CD4-positive, CD25-positive, alpha-beta regulatory T cell (primary cell): ENCODE measurements at places on chromosomes 6 and 20. TPM values are rescaled to one million over a fixed set of nuclear protein-coding genes. Genes with fewer than 3 reads are reported as not detected.

The VSX1 gene
- total RNA-seq: not detected

The FLOT1 gene
- total RNA-seq: 25.3 TPM

GRCh38 chr6:139577763-139578604, 203.5 kb upstream of the CITED2 start:
- no peak for DNase-seq

DNA sequence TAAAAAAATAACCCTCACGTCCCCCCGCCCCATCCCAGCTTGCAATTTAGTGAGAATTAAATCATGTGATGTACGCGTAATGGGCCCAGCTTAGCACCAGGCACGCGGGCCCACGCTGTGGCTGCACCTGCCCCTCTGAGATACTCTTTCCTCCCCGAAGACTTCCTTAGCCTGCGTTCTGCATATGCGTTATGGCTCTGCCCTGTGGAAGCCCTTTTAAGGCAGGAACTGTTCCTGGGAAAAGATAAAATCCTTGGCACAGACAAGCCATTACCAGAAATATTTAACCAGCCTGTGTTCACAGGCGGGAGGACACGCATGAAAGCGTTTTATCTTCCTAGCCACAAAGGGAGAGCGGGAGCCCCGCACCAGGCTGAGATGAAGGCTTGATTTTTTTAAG, 311.0 kb downstream of the LRFN2 start:
- DNase-seq: no peak

The SRC gene
- total RNA-seq: 5.5 TPM

The TUBB2B gene
- 0.91 TPM for total RNA-seq

DNA sequence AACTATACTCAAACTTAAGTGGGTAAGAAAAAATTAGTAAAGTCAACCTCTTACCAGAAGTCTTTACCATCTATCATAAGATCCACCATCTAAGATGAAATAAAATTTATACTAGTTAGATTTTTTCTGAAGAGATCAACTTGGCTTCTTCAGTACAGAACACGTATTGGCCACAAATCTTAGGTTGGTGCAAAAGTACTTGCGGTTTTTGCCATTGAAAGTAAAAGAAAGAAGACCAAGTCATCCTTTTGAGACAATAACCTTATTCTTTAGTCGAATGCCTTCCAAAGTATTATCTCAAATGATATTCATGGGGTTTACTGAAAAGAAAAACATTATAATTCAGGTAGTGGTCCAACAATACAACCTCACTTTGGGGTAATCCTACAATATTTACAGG, 292.6 kb upstream of the PTCHD4 start:
- DNase-seq: no peak

- DNase-seq: peak; percentile 18
Observed at GRCh38 chr6:50816115-50816675, 2.5 kb upstream of the TFAP2B start.

GRCh38 chr20:54631059-54631458, 155.7 kb downstream of the DOK5 start:
- no peak for DNase-seq

The SLC24A3 gene
- 0.25 TPM for total RNA-seq

DNA sequence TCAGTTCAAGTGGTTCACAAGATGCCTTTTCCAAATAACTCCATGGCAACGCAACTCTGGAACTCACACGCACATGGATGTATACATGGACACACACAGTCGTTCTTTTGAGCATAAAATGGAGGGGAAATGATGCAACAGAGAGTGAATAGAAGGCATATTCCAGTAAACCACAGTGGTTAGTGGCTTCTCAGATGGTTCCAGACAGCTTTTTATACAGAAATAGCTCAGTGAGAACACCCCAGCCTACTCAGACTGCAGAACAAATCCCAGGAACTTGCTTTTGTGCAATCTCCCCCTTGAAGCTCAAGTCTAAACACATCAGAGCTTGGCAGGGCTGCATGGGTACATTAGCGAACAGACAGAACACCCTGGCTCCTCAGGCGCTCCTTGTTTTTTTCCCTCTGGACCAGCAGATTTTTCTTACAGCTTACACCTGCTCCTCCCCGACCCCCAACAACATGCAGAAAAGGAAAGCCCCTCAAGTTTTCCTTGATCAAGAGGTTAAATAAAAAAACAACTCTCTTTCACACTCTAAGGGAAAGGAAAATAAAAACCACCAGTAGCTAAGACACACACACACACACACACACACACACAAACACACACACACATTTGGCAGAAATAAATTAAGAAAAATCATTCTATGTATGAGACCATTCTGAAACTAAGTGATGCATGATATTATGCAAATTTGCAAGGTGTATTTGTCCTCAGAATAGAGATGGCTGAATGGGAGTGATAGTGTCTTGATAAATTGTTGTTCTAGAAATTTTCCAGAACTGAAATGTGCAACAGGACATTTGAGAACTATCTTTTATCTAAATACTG, 51.2 kb upstream of the RANBP9 start:
- DNase-seq: peak; percentile 48

DNA sequence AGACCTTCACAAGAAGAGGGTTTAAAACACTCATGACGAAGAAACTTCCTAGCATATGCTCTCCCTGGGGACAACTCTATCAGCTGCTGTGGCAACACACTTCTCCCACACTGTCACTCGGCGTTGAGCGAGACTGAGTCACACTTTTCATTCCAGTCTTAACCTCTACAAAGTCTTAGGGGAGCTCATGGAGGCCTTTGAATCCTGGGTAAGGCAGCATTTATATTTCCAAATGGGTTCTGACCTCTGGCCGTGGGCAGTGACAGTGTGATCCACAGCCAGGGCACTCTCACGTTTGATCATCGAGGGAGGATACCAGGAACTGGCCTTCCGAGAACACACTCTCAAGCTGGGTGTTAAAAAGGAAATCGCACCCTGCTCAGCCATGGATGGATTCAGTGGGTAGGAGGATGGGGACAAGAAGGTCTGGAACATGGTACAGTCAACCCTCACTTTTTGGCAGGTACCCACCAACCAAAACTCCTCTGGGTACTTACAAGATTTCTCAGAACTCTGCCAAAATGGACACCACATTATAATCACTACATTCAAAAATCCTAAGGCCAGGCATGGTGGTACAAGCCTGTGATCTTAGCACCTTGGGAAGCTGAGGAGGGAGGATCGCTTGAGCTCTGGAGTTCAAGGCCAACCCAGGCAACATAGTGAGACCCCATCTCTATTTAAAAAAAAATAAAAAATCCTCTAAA, 19.6 kb downstream of the RRBP1 start:
- no peak for DNase-seq

The TMEM244 gene
- total RNA-seq: 1.1 TPM

The ABCF1 gene
- total RNA-seq: 113 TPM

The RIN2 gene
- total RNA-seq: 0.57 TPM

GRCh38 chr20:39713076-39713840, 751.1 kb downstream of the DHX35 start:
- no peak for DNase-seq

The ACTL10 gene
- total RNA-seq: 2.0 TPM

DNA sequence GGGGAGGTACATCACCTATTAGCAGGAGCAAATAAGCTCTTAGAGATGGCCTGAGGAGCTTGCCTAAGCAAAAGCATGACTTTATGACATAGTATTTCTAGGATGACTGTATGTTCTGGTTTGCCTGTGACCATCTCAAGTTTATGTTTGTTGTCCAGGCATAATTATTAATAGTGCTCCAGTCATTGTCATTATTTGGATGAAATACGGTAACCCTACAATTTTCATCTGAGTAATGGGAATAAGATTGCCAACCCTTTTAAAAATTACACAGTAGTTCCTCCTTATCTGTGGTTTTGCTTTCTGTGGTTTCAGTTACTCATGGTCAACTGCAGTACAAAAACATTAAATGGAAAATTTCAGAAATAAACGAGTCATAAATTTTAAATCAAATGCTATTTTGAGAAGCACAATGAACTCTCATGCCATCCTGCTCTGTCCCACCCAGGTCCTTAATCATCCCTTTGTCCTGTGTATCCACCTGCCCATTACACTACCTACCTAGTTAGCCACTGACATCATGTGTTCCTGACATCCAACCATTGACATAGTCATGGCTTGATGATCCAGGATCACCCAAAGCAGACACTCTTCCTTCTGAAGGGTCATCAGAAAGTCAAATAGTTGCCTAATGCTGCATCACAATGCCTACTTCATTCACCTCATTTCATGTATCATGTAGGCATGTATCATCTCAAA, 27.0 kb upstream of the TFB1M start:
- DNase-seq: no peak

The MRPS10 gene
- 16.2 TPM for total RNA-seq

The CCN6 gene
- not detected for total RNA-seq

The C6orf58 gene
- not detected for total RNA-seq

GRCh38 chr6:50289366-50289765, 239.6 kb upstream of the DEFB112 start:
- DNase-seq: no peak

DNA sequence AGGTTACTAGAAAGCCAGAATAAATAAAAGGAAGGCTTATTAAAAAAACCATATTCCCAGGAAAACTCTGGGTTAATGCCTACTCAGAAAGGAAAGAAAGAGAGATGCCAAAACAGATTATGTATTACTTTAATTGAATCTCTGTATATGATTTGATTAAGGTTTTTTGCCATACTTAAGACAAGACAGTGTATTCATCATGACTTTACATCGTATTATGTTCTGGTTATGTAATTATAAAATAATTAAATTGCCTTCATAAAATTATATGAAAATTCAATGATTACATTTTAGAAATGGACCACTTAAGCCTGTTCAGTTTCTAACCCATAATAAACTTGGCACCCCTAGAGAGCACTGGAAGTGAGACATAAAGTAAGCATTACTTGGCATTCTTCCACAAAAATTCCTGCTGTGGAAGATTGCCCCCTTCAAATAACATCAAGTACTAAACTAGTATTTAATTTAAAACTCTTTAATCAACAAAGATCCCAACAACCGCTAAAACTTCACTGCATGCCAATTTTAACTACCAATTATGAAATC, 20.8 kb upstream of the IBTK start:
- no peak for DNase-seq
